CMK (cell line): ENCODE measurements at places on chromosomes 2 and 18.

DNA sequence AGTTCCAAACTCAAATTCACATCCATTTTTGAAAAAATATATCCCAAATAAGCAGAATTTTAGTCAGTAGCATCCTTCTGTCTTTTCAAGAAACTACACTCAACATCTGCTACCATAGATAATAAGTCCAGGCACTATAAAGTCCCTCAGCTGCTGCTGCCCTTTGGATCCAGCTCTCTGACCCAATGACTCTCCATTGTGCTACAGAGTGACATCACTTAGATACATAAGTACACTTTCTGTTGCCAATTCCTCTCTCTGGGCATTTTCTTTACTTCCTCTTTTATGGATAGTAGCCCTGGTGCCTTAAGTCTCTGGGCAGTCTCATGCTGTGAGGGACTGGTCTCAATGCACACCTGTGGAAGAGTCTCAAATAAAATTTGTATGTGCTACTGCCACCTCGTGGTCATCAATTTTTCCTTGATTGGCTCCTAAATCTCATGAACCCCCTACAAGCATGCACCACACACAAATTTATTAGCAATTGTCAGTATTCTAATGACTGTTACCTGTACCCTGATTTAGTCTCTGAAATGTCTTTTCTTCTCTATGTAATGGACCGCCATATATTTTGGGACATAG is 219.2 kb downstream of the LRP1B start:
- DNase-seq, result no peak

GRCh38 chr2:33230842-33231241 is 245.6 kb upstream of the RASGRP3 start:
- no peak for DNase-seq

DNA sequence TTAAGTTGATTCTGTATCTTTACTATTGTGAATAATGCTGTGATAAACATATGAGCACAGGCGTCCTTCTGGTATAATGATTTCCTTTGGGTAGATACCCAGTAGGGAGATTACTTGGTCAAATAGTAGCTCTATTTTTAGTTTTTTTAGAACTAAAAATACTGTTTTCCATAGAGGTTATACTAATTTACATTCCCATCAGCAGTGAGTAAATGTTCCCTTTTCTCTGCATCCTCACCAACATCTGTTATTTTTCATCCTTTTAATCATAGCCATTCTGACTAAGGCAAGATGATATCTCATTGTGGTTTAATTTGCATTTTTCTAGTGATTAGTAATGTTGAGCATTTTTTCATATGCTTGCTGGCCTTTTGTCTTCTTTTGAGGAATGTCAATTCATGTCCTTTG is 35.1 kb downstream of the PMS1 start:
- DNase-seq, result no peak

- peak; percentile 22 for DNase-seq
These were observed 92.7 kb upstream of the MGAT5 start for GRCh38 chr2:134161170-134161547.

DNA sequence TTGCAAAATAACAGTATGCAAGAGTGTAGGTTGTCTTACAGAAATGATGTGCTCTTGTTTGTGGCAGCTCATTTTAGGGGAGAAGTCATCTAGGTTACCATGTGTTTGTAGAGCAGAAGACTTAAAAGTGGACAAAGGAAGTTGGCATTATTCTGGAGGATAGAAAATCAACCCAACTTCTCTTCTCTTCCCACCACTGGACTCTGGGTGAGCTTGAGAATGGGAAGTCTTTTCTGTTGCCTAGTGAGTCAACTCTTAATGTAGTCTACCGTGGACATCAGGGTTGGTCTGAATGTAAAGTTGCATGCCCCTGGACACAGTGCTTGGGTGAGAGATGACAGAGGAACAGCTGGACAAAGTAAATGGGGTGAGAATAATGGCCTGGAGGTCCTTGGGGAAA is 98.3 kb downstream of the FMNL2 start:
- DNase-seq, result no peak

GRCh38 chr2:127422559-127423477 is 4.6 kb downstream of the PROC start:
- DNase-seq, result no peak

GRCh38 chr2:177551989-177552421 is 159.4 kb downstream of the AGPS start:
- DNase-seq, result no peak

GRCh38 chr2:29405707-29406106 is 290.5 kb downstream of the CLIP4 start:
- DNase-seq, result no peak

GRCh38 chr2:127047054-127047453 is 59.9 kb downstream of the BIN1 start:
- no peak for DNase-seq

GRCh38 chr18:12990641-12990966 is 558 bp upstream of the CEP192 start:
- DNase-seq, result no peak

DNA sequence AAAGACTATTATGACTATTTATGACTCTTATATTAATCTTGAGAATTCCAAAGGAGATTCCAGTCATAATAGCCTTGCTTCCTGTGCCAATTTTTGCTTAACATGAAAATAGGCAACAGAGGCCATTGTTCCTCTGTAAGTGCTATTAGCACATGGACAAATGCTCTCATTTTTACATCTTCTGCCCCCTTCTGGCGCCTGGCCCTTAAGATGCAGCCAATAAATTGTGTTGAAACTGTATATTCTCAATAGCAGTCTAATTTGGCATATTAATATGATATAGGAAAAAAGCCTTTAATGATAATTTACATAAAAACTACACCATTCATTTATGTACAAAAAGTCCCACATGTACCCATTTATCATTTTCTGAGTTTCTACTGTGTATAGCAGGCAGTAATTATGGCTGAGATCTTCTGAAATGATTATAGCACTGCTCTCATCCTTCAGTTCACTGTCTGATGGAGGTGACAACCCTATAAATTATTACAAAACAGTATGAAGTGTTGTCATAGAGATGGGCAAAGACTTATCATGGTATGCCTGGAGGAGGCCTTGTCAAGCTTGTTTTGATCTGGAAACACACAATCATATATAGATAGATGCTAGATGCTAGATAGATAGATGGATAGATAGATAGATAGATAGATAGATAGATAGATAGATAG is 613.3 kb downstream of the TSN start:
- no peak for DNase-seq

- no peak for DNase-seq
These were observed 43.3 kb downstream of the SNED1 start for GRCh38 chr2:241041589-241042158.

GRCh38 chr2:100941646-100942240 is 60.3 kb upstream of the RPL31 start:
- no peak for DNase-seq

- no peak for DNase-seq
These were observed 146.9 kb upstream of the TPO start for GRCh38 chr2:1266351-1266750.

DNA sequence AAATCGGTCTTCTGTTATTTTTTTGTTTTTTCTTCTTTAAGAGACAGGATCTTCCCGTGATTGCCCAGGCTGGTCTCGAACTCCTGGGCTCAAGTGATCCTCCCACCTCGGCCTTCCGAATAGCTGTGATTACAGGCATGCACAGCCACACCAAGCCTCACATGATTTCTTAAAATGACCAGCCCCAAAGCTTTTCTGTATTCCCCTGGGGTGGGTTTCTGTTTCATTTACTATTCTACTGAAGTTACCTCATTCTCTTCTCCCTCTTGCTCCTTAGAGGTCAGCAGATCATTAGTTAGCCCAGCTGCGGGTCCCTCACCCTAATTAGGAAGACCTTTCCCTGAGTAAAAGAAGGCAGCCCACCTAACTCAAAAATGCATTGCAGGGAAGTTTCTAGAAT is 27.6 kb downstream of the SLC1A4 start:
- DNase-seq, result no peak

GRCh38 chr2:174683392-174683759 is 80.9 kb downstream of the CHRNA1 start:
- no peak for DNase-seq

DNA sequence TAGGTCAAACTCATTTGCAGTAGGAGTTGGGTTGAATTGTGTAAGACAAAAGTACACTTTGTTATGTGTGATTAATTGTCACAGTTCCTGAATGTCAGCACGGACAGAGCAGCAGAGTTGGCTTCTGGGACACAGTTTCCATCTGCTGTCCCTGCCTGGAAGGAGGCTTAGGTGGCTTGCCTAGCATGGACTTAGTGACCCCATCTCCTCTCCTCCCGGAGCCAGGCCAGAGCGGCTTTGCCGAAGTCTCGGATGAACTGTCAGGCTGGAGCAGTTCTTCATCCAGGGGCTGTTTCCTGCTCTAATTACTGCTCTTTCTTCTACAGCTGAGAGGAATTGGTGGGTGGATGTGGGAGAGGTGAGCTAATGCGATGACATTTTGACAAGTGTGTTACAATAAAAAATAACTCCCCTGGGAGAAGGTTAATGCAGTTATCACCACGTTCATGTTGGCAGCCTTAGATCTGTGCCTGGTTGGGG is 102.0 kb downstream of the SH3RF3 start:
- DNase-seq, result no peak

- no peak for DNase-seq
These were observed 41.1 kb downstream of the LIMS1 start for GRCh38 chr2:108575132-108575966.

DNA sequence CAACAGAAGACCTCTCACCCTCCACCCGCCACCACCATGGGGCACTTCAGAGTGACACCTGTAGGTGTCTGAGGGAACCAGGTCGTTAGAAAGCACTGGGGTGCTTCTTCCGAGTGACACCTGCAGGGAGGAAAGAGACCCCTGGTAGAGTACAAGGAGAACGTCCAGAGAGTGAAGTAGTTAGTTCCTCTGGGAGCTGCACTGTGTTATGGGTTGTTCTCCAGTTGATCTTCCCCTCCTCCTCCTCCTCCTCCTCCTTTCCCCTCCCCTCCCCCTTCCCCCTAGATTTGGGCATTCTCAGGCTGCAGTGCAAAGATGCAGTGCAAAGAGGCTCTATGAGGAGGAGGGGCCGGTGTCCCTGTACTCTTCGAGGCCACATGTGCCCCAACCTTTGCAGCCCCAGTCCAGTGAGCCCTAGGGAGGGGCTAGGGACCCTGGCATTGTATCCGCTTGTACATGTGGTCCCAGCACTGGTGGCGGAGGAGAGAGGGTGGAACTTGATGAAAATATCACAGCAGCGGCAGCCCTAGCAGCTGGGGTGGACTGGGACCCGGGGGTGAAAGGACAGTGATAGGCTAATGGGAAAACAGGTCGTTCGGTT is 850 bp downstream of the DNAJB2 start:
- DNase-seq, result no peak

DNA sequence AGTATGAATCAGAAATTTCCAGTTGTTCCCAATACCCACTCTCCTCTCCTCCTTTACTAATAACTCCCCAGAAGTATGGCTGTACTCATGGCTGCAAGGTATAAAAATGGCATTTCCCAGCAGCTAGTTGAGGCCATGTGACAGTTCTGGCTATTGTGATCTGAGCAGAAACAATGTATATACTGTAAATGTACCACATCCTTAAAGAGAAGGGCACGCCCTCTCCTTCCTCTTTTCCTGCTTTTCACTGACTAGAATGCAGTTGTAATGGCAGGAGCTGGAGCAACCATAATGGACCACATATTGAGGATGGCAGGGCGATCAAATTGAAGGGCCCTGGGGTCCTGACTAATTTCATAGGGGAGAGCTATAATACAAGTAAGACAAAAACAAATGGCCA is 211.2 kb downstream of the TNS1 start:
- DNase-seq, result no peak

- no peak for DNase-seq
These were observed 239.2 kb upstream of the CWC22 start for GRCh38 chr2:180246268-180246667.

- no peak for DNase-seq
These were observed 141.7 kb upstream of the B3GNT2 start for GRCh38 chr2:62054029-62054791.

GRCh38 chr18:9172506-9173127 is 36.0 kb downstream of the ANKRD12 start:
- no peak for DNase-seq

- no peak for DNase-seq
These were observed 190.4 kb downstream of the FMNL2 start for GRCh38 chr2:152525277-152525838.

GRCh38 chr2:41836948-41837347 is 210.9 kb upstream of the PKDCC start:
- DNase-seq, result no peak

GRCh38 chr18:5939801-5940667 is 44.7 kb upstream of the TMEM200C start:
- DNase-seq, result no peak

DNA sequence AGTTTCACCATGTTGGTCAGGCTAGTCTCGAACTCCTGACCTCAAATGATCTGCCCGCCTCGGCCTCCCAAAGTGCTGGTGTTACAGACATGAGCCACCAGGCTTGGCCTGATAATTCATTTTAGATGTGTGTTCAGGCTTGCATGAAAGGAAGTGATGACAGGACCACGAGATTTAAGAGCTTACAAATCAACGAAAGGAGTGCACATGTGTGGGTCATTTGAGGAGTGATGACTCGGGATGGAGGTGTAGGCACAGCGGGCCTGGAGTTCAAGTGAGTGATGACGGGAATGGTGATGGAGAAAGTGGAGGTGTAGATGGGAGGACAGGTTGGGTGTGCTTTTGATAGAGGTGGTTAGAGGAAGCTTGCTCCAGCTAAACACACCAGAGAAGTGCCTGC is 742.4 kb downstream of the GALR1 start:
- no peak for DNase-seq

DNA sequence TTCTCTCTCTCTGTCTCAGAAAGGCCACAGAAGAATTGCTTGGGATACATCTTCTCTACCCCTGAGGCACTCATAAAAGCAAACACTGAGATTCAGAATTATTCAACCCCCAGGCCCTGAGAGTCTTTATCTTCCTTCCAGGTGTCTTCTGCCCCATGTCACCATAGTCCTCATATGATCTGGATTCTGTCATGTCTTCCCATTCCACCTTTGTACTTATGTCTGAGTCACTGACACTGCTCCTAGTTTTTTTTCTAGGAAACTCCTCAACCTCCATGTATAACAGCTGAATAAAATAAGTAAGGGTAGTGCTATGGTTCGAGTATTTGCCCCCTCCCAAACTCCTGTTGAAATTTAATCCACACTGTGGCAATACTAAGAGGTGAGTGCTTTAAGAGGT is 11.6 kb downstream of the HIBCH start:
- no peak for DNase-seq

DNA sequence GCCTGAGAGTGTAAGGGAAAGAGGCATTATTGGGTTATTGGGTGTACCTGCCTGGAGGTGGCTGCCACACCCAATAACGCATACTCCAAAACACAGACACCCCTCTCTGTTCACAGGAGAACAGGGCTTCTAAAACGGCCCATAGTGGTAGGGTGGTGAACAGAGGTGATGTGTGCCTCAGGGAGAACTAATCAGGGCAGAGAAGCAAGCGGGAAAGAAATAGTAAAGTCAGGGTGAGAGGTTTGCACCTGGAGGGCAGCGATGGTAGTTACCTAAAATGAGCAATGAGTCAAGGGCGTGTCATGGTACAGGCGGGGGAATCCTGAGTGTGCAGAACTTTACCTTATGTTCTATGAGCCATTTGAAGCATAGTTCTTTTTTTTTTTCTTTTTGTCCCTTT is 21.6 kb upstream of the VPS4B start:
- no peak for DNase-seq
